ENCODE measurements at places on chromosomes 7 and 10.

DNA sequence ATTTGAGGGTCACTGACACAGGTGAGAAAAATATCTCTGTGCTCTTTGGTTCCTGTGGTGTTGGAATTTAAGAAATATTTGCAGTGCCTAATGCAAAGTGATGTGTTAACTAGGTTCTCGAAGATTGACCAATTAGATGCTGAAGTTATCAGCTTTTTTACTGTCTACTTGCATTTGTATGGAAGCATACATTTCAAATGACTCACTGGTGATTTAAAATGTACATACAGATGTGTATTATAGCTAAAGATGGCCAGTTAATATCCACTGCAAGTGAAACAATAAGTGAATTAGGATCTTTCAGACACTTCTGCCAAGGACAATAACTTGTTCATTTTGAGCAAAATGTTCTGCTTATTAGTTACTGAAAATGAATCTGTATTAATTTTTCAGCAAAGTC lies 205.0 kb downstream of the FANK1 start:
- DNase-seq: no peak

GRCh38 chr10:103657061-103657591 lies 163.6 kb downstream of the NEURL1 start:
- no peak for DNase-seq

DNA sequence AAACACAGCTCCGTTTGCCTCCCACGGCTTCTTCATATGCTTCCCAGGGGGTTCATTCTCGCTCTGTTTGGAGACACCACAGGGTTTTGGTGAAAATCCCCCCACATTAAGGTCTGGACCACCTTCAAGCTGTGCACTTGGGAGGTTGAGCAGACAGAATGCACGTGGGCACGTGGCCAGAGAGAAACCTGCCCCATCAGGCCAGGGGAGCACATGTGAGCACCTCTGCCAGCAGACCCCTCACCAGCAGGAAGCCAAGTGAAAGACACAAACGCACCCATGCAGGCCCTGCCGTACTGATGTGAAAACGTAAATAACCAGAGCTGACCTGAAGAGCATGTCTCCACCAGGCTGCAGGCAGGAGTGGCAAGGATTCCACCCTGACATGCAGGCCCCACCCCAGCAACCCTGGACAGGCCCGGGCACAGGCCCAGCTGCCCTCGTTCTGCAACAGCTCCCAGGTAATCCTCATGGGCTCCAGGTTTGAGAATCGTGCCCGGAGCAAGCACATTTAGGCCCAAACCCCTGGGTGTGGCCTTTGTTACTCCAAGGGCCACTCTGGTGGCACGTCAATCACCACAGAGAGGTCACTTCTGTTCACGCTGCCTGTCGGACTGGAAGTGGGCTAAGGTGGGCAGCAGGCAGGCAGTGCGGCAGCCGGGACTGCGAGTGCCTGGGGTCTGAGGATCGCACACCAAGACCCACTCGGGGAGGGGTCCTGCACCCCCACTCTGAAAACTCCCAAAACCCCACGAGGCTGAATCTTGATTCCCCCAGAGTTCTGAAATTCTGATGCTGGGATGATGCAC lies 184.4 kb downstream of the PTPRN2 start:
- DNase-seq: no peak

DNA sequence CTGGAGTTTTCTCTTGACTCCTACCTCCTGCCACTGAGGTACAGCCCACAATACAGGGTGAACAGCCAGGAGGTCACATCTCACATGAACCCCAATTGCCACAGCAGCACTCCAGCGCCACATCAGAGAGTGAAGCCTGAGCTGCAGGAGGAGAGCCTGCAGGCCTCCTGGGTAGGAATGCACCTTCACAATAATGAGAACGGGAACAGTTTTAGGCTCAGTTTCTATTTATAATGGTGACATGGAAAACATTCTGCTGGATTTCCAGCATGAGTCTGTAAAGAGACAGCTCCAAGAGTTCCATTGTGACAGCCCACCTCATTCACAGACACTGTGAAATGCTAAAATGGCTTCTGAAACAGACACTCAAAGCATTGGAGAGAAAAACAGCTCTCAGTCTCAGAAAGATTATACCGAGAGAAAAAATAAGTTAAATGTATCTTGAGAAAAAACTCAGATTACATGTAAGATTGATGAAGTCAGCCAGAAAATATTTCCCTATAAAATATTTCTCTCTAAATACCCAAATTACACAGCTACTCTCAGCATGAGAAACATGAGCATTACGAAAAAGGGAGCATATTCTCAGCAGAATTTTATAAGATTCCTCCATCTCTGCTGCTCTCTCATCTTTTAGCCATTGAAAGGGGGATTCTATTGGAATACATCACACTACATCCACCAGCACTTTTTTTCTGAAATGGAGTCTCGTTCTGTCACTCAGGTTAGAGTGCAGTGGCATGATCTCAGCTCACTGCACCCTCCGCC lies 11.3 kb downstream of the ZNF680 start:
- no peak for DNase-seq

- no peak for DNase-seq
Observed at GRCh38 chr10:107848726-107849360, 684.3 kb upstream of the SORCS1 start.

- no peak for DNase-seq
Observed at GRCh38 chr10:57145548-57145947, 784.5 kb upstream of the ZWINT start.

DNA sequence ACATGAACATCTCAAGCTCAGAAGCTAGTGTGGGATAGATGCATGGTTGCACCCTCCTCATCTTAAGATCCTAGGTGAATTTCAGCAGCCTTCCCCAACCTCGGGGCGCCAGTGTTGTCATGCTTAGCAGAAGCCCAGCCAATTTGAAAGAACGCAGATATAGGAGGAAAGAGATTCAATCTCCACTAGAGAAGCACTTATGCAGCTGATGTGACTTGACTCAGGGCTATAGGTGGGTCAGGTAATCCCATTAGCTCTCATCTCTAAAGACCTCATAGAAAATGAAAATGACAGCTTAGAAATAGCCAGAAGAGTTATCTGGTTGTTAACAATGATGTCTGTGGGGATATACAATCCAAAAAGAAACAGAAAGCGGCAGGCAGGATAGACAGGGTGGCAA lies 310.5 kb downstream of the GPAM start:
- no peak for DNase-seq
